ENCODE measurements at places on chromosomes 1 and 21.

DNA sequence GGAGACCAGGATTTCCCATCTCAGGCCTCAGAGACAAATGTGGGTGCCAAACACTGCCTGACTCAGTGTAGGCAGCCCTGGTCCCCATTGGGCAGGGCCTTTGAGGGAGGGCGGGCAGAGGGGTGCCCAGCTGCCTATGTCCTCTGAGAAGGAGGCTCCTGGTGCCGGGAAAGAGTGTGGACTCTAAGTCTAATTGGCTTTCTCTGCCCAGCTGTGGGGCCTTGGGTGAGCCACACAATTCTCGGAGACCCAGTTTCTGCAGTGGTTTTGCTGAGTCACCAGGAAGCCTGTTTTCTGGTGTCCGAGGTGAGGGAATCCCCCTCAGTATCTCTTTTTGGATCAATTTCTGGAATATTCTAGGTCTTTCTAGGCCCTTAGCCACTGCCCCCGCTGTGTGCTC is 35.3 kb upstream of the ACTL8 start:
- DNase-seq, result no peak

GRCh38 chr1:201507360-201507675 is 395 bp upstream of the CSRP1 start:
- no peak for DNase-seq

- DNase-seq, result no peak
Observed at GRCh38 chr1:70987497-70987896, 60.1 kb downstream of the PTGER3 start.

- no peak for DNase-seq
Observed at GRCh38 chr1:66266756-66267155, 267.2 kb upstream of the SGIP1 start.

Data from stimulated activated CD8-positive, alpha-beta memory T cell treated with anti-CD3 and anti-CD28 coated beads, Interleukin-4, amount 100 ng/mL, for 1 hour (primary cell).